Regular cardiac myocyte (primary cell): ENCODE measurements at places on chromosomes 5 and 9. TPM values are rescaled to one million over a fixed set of nuclear protein-coding genes. Genes with fewer than 3 reads are reported as not detected.

FIBCD1 gene
- total RNA-seq = 3.3 and 3.4 TPM in 2 replicates

WHRN gene
- 0.19 and 0.56 TPM in 2 replicates for total RNA-seq

CNTFR gene
- not detected in 2 replicates for total RNA-seq

RANBP17 gene
- 11.9 and 18.3 TPM in 2 replicates for total RNA-seq

IL7R gene
- total RNA-seq = 2.3 and 13.2 TPM in 2 replicates

REEP2 gene
- 7.5 and 9.3 TPM in 2 replicates for total RNA-seq

C5 gene
- total RNA-seq = 3.7 and 5.2 TPM in 2 replicates

PARP8 gene
- 23.0 and 39.5 TPM in 2 replicates for total RNA-seq

CHSY3 gene
- total RNA-seq = 12.5 and 25.1 TPM in 2 replicates

TSSK1B gene
- under 0.01 TPM in 1 of 2 replicates, not detected in the other for total RNA-seq

PDGFRB gene
- 97.2 and 197 TPM in 2 replicates for total RNA-seq

ARSB gene
- total RNA-seq = 19.9 and 41.4 TPM in 2 replicates

CCL28 gene
- total RNA-seq = 2.1 and 6.2 TPM in 2 replicates

ADAM19 gene
- total RNA-seq = 15.5 and 43.9 TPM in 2 replicates

CYLC2 gene
- not detected in 2 replicates for total RNA-seq

ZNF782 gene
- total RNA-seq = 2.9 and 3.4 TPM in 2 replicates

OBP2B gene
- total RNA-seq = not detected in 2 replicates

KIF24 gene
- total RNA-seq = 0.85 and 2.7 TPM in 2 replicates

GHR gene
- 1.9 and 2.8 TPM in 2 replicates for total RNA-seq

IL11RA gene
- 6.5 and 9.9 TPM in 2 replicates for total RNA-seq

HTR1A gene
- total RNA-seq = not detected in 2 replicates

ADAMTS12 gene
- 57.8 and 71.5 TPM in 2 replicates for total RNA-seq

GPX3 gene
- total RNA-seq = 10.5 and 18.6 TPM in 2 replicates

KIAA0825 gene
- total RNA-seq = 3.3 and 5.1 TPM in 2 replicates

PCDHB4 gene
- total RNA-seq = under 0.01 and 0.85 TPM in 2 replicates

RGS14 gene
- total RNA-seq = 3.6 and 9.3 TPM in 2 replicates

CCNO gene
- total RNA-seq = under 0.01 and 0.56 TPM in 2 replicates

ABLIM3 gene
- 22.8 and 26.5 TPM in 2 replicates for total RNA-seq

TAF11L10 gene
- not detected in 2 replicates for total RNA-seq

SLC30A5 gene
- total RNA-seq = 68.8 and 89.3 TPM in 2 replicates

TMEM171 gene
- 5.6 and 9.0 TPM in 2 replicates for total RNA-seq

ITGA2 gene
- total RNA-seq = 71.9 and 121 TPM in 2 replicates

ACOT12 gene
- under 0.01 TPM in 2 replicates for total RNA-seq

IRGM gene
- total RNA-seq = not detected in 2 replicates

ECSCR gene
- 3.4 and 9.2 TPM in 2 replicates for total RNA-seq
